T-cell (primary cell): ENCODE measurements at places on chromosomes 13 and 19. TPM values are rescaled to one million over a fixed set of nuclear protein-coding genes. Genes with fewer than 3 reads are reported as not detected.

DNA sequence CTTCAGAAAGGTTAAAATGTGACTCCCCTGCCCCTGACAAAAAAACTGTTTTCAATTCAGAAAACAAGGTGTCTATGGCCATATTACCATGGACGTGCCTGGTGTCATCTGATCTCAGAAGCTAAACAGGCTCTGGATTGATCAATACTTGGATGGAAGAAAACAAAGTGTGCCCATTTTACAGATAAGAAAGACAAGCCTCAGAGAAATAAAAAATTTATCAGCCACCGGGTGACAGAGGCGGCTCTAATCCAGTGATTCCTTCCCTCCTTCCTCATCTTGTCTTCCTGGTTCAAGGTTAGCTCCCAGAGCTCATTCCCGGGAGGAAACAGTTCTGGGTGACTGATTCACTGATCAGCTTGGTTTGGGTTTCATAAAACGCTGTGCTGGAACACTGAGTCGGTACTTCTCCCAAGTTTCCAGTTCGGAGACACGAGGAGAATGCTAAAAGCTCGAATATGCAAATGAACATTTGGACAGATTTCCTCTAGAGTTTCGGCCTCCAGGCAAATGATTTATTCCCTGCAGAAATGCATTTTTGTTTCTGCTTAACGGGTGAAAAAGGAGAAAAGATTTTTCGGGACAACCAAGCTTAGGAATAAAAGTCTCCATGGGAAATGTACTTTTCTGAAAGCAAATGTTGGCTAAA lies 211.2 kb downstream of the UQCRFS1 start:
- no peaks in the 10 kb centered on the region for H3K36me3 ChIP-seq
- no peaks in the 10 kb centered on the region for H3K27me3 ChIP-seq
- no peaks in the 10 kb centered on the region for H3K4me1 ChIP-seq
- H3K27ac ChIP-seq: no peak overlapping the region

DNA sequence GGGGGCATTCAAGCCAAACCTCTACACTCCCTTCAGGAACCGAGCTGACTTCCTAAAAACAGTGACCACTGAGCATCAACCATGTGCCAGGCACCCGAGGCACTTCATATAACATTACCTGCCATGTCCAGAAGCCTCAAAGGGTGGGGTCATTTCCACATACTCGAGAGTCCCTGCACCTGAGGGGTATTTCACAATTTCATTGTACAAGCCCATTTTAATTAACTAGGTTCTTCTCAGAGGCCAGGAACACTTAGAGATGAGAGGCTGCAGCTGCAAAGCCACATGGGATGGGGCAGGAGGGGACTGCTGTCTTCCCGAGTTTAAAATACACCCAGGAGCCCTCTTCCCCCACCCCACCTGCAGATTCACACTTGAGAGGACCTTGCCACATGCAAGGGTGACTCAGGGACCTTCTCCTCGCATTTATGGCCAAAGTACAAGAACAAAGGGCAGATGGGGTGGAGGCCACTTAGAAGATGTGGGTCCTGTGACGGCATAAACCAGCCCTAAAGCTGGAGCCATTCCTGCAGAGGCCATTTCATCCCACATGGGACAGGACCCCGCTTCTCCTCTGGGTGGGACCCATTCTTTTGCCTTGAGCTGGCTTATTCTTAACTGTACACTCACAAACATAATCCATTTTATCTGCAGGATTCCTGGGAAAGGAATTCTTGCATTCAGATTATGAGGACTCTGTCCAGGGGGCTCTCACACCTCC lies 43.9 kb downstream of the RAB20 start:
- no peak overlapping the region for H3K27ac ChIP-seq
- H3K4me1 ChIP-seq: no peaks in the 10 kb centered on the region
- DNase-seq: no peak
- no peak overlapping the region for H3K4me3 ChIP-seq
- H3K27me3 ChIP-seq: no peaks in the 10 kb centered on the region

- DNase-seq: no peak
- H3K4me3 ChIP-seq: no peak overlapping the region
- H3K36me3 ChIP-seq: no peaks in the 10 kb centered on the region
- H3K27me3 ChIP-seq: peaks cover 5% of the 10 kb centered on the region
- no peaks in the 10 kb centered on the region for H3K4me1 ChIP-seq
These were observed 97.5 kb downstream of the RGCC start for GRCh38 chr13:41554626-41555386.

DNA sequence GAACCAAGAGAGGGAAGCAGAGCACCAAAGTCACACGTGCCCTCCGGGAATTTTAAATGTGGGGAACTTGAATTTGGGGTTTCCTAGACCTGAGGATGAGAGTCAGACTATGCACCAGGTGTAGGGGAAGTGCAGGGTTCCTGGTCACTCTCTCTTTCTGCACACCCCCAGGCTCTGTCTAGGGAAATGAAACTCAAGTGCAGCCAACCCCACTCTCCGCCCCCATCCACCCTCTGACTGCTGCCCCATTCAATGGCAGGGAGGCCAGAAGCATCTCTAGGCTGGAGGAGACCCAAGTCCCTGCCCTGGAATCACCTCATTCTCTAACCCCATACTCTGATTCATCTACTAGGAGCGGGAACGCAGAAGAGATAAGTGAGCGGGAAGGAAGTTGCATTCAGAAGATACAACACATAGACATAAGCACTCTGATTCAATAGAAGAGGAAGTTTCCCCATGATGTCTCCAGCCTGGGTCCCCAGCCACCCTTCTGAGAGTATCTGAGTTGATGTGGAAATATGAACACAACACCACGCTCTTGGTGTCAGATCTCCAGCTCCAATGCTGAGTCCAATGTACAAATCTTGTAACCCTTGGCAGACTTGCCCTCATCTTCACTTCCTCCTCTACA lies 4.7 kb upstream of the SIGLEC14 start:
- DNase-seq: no peak
- no peak overlapping the region for H3K27ac ChIP-seq
- no peaks in the 10 kb centered on the region for H3K4me1 ChIP-seq
- H3K27me3 ChIP-seq: peaks cover 12% of the 10 kb centered on the region
- no peaks in the 10 kb centered on the region for H3K36me3 ChIP-seq

- DNase-seq: no peak
- H3K27ac ChIP-seq: no peak overlapping the region
- H3K4me3 ChIP-seq: no peak overlapping the region
These were observed 3.0 kb upstream of the SLC6A16 start for GRCh38 chr19:49327878-49328544.

The ZNF823 gene
- 2.3 TPM for total RNA-seq

DNA sequence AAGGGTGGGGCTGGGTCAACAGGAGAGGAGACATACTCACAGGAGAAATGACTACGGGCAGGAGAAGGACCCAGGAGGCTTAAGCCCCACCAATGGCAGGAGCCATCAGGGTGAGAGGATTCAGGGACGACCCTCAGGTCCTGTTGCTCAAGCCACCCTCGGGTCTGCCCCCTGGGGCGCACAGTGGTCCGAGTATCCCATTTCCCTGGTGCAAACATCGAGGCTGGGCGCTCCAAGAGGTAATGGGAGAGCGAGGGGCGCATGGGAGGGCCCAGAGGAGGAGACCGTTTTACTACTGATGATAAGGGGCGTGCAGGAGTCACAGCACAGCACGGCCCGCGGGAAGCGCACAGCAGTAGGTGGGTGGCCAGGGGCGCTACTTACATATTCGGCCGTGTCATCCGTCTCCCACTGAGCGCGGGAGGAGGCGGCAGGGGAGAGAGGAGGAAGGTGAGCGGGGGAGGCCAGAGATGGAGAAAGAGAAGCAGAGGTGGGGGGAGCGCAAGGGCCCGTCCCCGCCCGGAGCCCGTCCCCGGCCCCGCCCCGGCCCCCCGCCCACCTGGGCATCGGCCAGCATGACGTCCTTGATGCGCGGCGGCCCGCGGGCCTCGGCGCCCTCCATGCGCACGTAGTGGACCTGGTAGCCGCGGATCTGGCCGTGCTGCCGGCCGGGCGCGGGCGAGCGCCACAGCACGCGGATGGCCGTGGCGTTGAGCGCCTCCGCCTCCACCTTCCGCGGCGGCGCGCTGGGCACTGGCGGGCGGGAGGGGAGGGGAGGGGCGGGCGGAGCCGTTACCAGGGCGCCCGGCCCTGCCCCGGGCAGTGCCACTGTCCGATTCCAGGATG lies 111.5 kb downstream of the PTPRS start:
- no peak for DNase-seq
- no peak overlapping the region for H3K4me3 ChIP-seq
- H3K4me1 ChIP-seq: no peaks in the 10 kb centered on the region
- no peaks in the 10 kb centered on the region for H3K36me3 ChIP-seq
- H3K27ac ChIP-seq: no peak overlapping the region

DNA sequence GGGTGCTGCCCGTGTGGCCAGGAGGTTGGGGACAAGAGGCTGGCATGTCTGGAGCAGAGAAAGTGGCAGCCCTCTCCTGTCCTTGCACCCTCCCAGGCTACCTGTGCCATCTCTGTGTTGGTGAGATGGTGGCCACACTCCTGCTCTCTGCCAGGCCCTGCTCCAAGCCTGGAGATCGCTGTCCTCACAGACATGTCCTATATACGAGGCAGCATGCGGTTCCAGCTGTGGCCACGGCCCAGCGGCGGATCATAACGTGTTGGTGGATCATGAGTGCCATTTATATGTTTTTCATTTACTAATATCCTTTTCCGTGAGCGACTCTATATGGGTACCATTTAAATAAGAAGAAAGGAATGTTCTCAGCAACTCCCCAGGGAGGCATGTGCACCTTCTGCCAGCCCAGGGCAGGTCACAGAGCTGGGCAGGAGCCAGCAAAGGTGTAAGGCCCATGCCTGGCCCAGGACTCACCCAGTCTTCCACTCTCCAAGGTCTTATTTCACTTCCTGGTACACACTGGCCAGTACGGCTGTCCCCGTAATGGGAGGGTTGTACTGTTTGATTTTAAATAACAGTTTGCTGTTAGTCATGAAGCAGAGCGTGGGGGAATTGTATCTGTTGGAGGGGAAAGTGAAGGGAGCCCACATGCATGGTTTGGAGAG lies 47.2 kb upstream of the LDLR start:
- H3K36me3 ChIP-seq: peaks cover 54% of the 10 kb centered on the region
- H3K27ac ChIP-seq: no peak overlapping the region
- H3K4me3 ChIP-seq: no peak overlapping the region
- no peak for DNase-seq

DNA sequence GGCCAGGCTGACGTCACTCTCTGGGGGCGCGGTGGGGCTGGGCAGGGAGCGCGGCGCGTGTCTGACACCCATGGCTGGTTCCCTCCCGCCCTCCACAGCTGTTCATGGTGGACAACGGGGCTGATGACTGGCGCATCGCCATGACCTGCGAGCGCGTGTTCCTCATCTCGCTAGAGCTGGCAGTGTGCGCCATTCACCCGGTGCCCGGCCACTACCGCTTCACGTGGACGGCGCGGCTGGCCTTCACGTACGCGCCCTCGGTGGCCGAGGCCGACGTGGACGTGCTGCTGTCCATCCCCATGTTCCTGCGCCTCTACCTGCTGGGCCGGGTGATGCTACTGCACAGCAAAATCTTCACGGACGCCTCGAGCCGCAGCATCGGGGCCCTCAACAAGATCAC lies 14.7 kb downstream of the KCNN1 start:
- peaks cover 56% of the 10 kb centered on the region for H3K27me3 ChIP-seq
- no peaks in the 10 kb centered on the region for H3K36me3 ChIP-seq
- DNase-seq: no peak
- no peaks in the 10 kb centered on the region for H3K4me1 ChIP-seq
- H3K27ac ChIP-seq: no peak overlapping the region
- no peak overlapping the region for H3K4me3 ChIP-seq

The SLC10A2 gene
- not detected for total RNA-seq

- H3K27ac ChIP-seq: no peak overlapping the region
- no peaks in the 10 kb centered on the region for H3K36me3 ChIP-seq
- no peaks in the 10 kb centered on the region for H3K27me3 ChIP-seq
- peaks cover 9% of the 10 kb centered on the region for H3K4me1 ChIP-seq
- H3K4me3 ChIP-seq: no peak overlapping the region
These were observed 11.9 kb downstream of the CILP2 start for GRCh38 chr19:19549804-19550464.

GRCh38 chr13:102128216-102128810 lies 273.5 kb downstream of the FGF14 start:
- DNase-seq: no peak
- H3K36me3 ChIP-seq: no peaks in the 10 kb centered on the region
- H3K4me3 ChIP-seq: no peak overlapping the region
- H3K27ac ChIP-seq: no peak overlapping the region
- no peaks in the 10 kb centered on the region for H3K27me3 ChIP-seq

The CEACAM4 gene
- not detected for total RNA-seq

GRCh38 chr13:44244288-44244687 lies 129.3 kb upstream of the SERP2 start:
- H3K4me1 ChIP-seq: no peaks in the 10 kb centered on the region
- H3K36me3 ChIP-seq: no peaks in the 10 kb centered on the region
- no peak overlapping the region for H3K27ac ChIP-seq
- no peaks in the 10 kb centered on the region for H3K27me3 ChIP-seq
- no peak overlapping the region for H3K4me3 ChIP-seq

GRCh38 chr13:110353339-110353977 lies 46.4 kb downstream of the COL4A2 start:
- H3K27me3 ChIP-seq: no peaks in the 10 kb centered on the region
- DNase-seq: no peak
- no peak overlapping the region for H3K27ac ChIP-seq
- no peaks in the 10 kb centered on the region for H3K4me1 ChIP-seq

DNA sequence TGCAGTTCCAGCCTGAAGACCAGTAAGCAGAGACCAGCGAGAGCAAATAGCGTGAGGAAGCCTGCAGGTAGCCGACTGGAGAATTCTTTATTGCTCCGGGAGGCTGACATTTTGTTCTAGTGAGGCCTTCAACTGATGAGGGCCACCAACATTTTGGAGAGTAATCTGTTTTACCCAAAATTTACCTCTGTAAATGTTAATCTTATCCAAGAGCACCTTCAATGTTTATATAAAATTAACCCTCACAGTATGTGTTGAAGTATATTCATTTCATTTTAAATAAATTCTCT lies 546.4 kb upstream of the SLITRK5 start:
- H3K36me3 ChIP-seq: no peaks in the 10 kb centered on the region
- no peak overlapping the region for H3K4me3 ChIP-seq

- no peak for DNase-seq
- no peaks in the 10 kb centered on the region for H3K4me1 ChIP-seq
- no peak overlapping the region for H3K27ac ChIP-seq
- no peaks in the 10 kb centered on the region for H3K36me3 ChIP-seq
- no peaks in the 10 kb centered on the region for H3K27me3 ChIP-seq
These were observed 212.1 kb downstream of the KCNRG start for GRCh38 chr13:50227361-50227760.

The RNF17 gene
- 0.84 TPM for total RNA-seq
